Muscle of arm (tissue), 14 donors: ENCODE measurements at places on chromosomes 6 and 20.
A peak's percentile ranks its signal among the peaks of the same experiment; 100 is the strongest.

GRCh38 chr6:14235653-14236356 is 118.2 kb downstream of the CD83 start:
- no peak for DNase-seq

GRCh38 chr6:63740709-63741108 is 105.1 kb downstream of the PHF3 start:
- DNase-seq = no peak

GRCh38 chr6:73236144-73236750 is 11.0 kb upstream of the KHDC1L start:
- DNase-seq = no peak

DNA sequence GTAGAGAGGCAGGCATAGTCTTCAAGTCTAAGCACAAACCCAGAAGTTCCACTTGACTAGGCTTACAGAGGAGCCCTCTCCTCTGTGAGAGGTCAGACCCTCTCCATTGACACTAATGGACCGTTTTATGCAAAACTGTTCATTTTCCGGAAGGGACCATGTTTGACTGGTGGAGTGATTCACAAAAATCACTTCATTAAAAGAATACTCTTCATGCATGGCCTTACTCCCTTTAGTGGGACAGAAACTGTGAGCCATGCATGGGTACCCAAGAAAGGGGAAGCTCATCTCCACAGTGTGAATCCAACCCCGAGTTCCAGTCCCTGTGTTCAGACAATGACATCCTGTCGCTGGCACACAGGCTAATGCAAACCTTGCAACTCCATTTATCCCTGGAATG is 63.2 kb downstream of the OLIG3 start:
- no peak for DNase-seq

- DNase-seq = no peak
These were observed 160.9 kb downstream of the MRPL14 start for GRCh38 chr6:43966374-43966658.

- DNase-seq = no peak
These were observed 69.5 kb downstream of the FOXO3 start for GRCh38 chr6:108630050-108630714.

DNA sequence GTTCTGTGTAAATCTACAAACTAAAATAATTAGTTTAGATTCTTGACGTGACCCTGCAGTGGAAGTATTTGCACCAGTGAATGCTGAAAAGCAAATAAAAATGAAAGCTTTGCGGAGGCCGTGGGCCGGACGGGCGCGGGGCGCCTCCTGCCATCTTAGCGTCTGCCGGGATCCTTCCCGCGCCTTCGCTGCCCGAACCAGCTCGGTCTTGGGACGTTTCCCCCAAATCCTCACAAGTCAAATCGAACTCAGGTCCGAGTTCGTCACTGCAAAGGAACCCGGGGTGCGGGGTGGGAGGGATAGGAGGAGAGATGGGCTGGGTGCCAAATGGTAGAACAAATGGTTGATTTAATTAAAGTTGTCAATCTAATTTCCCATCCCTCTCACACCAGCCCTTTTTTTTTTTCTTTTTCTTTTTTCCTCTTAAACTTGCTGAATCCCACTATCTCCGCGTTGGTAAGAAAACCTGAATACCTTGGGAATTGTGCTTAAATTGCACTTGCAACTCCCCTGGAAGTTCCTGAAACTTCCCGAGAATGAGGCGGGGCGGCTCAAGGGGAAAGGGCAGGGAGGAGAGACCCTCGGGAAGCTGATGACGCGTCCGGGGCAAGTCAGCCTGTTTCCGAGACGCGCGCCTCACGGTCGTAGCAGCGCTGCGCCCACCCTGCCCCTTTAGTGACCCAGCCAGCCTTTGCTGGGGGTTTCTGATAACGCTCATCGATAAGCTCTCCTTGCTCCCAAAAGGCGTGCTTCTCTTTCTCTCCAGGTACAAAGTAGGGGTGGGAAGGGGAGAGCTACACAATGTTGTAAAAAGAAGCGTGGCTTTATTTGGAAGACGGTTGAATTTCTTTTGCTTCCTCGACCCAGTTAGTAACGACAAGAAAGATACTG is 1.8 kb downstream of the GJA1 start:
- DNase-seq = peak; percentile 80

GRCh38 chr6:10429638-10430427 is 15.0 kb upstream of the TFAP2A start:
- DNase-seq = no peak

GRCh38 chr6:148625609-148626008 is 121.2 kb upstream of the UST start:
- no peak for DNase-seq

DNA sequence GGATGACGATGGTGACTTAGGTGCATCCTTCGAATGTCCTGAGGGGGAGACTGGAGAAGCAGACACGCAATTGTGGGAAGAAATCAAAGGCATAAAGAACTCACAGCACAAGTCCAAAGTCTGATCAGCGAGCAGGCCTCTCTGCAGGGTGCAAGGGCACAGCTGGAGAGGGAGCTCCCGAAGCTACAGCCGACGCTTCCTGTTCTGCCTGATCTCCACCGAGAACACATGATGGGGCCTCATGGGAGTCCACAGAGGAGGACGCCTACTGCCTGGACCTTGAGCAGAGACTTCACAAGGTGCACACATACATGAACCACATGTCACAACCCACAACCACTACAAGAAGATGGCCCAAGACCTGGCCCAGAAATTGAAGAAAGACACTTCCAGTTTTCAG is 51.4 kb downstream of the RIN2 start:
- DNase-seq = no peak

DNA sequence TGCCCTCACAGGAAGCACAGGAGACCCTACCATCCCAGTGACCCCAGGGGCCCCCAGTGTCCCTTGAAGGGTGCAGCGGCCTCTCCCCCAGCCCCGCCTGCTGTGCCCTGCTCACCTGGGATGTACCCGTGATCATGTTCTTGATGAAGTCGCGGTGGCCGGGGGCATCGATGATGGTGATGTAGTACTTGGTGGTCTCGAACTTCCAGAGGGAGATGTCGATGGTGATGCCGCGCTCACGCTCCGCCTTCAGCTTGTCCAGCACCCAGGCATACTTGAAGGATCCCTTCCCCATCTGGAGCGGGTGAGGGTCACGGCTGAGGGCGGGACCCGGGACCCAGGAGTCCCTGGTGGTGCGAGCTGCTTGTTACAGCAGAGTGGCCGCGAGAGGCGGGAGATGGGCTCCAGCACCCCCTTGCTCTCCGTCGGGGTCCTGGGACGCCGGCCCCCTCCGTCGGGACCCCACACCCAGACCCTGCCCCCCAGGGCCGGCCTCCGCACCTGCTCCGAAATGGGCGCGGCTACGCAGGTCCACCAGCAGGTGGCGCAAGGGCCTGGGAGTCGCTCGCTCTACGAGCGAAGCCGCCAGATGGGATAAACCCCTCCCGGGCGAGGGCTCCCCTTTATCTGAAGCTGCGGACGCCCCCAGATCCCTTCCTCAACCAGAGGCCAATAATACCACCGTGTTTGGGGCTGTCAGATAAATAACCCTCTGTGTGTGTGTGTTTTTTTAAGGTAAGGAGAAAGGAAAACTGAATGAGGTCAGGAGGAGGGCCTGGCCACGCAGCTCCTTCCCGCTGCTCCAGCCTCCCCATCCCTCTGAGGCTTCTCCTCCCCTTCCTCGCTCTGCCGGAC is 2.9 kb downstream of the EEF1A2 start:
- peak; percentile 58 for DNase-seq

DNA sequence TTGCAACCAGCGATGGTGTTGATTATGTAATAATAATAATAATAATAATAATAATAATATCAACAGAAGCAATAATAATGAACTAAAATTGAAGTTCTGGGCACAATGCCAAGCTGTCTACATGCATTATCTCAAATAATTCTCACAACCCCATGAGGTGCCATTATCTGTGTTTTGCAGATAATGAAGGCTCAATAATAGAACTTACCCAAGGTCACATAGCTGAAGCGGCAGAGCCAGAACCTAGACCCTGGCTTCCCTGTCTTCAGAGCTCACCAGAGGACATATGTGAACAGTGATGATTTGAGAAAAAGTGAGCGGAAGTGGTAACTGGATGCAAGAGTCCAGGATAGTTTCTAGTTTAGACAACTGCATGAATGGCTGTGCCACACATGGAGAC is 91.0 kb downstream of the HIVEP1 start:
- no peak for DNase-seq

- DNase-seq = no peak
These were observed 447.1 kb downstream of the QKI start for GRCh38 chr6:163861627-163862026.

- no peak for DNase-seq
These were observed 43.0 kb upstream of the CCR6 start for GRCh38 chr6:167079853-167080297.

GRCh38 chr6:64949257-64949656 is 757.8 kb downstream of the EYS start:
- DNase-seq = no peak

DNA sequence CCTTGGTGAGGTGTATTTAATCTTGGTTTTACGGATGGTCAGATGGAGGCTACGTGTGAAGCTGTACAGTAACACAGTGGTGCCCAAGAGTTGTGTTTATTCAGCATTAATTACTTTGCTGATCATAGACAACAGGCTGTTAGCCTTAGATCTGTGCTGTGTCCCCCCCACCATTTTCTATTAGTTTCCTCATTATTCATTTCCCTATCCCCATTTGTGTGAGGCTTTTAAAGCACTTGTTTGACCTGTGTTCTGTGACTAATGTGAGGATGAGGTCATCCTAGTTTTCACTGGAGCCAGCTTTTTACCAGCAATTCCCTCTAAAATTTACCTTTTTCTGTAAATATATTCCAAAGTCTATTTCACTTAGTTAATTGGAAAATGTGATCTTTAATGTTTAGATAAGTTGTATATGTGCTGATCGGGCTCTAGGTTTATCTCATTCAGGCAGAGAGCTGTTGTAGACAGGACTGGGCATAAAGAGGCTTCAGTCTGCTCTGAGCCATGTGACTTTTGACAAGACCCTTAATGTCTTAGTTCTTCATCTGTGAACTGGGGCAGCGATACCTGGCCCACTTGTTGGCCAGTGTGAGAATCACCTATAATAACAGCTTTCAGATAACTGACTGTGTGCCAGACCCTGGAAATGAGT is 8.4 kb downstream of the MAPRE1 start:
- no peak for DNase-seq

DNA sequence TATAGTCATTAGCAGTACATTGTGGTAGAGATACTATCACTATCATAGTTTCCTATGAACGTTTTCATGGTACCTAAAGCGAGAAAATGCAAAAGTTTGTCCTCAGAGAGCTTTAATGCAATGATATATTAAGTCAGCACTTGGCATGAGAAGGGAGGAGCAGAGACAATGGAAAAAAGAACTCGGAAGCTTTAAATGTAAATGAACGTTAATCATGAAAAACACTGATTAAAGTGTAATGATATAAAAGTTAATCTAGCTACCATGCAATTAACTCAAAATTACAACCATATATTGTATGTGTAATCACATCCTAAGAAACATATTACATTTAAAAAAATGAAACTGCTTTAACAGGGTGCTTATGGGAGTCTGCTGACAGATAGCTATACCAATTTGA is 282.7 kb downstream of the HDGFL1 start:
- no peak for DNase-seq

- no peak for DNase-seq
These were observed 105.8 kb upstream of the TRAF3IP2 start for GRCh38 chr6:111711476-111711875.

DNA sequence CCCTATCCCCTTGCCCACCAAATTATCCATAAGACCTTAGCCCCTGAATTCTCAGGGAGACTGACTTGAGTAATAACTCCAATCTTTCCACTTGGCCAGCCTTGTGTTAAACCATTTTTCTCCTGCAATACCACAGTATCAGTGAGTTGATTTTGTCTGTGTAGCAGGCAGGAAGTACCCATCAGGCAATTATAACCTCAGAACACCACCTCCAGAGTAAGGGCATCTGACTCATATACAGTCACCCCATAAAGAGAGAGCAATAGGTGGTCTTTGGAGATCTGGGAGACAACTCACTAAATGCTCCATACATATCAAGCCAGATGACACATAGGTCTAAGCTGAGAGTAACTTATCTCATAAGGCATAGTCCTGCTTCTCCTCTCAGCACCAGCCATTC is 83.7 kb downstream of the FILIP1 start:
- DNase-seq = no peak

GRCh38 chr20:1897541-1897940 is 2.3 kb downstream of the SIRPA start:
- no peak for DNase-seq

DNA sequence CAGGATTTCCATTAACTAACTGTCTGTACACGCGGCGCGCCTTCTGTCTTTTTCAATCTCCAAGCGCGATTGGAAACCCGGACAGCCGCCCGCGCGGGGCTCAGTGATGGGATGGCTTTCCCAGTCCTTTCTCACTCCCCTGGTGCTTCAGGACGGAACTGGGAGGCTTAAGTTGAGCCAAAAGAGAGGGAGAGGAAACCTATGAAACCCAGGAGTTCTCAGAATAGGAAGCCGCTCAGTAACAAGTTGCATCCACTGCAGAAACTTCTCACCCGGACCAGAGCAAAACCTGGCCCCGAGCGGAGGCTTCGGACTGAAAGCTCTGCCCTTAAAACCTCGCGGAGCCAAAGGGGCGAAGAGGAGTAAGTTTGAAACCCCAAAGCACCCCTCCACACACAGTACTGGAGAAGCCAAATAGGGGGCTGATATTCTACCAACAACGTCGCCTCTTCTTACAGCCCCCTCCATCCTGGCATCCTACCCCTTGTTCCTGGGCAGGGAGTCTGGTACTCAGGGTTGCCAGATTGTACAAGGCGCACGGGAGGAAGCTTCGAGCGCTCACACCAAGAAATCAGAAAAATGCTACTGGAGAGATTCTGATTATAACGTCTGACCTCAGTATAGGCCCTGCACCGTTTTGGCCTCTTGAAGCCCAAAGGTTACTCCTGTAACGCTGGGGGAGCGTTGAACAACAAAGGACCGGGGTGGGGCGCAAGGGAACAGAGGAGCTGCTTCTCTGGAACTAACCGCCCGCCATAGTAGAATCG is 906 bp upstream of the COL12A1 start:
- DNase-seq = peak; percentile 71

GRCh38 chr6:32113386-32114352 is 4.5 kb upstream of the TNXB start:
- DNase-seq = peak; percentile 96
